Memory B cell (primary cell): ENCODE measurements at places on chromosomes 16 and 17.

DNA sequence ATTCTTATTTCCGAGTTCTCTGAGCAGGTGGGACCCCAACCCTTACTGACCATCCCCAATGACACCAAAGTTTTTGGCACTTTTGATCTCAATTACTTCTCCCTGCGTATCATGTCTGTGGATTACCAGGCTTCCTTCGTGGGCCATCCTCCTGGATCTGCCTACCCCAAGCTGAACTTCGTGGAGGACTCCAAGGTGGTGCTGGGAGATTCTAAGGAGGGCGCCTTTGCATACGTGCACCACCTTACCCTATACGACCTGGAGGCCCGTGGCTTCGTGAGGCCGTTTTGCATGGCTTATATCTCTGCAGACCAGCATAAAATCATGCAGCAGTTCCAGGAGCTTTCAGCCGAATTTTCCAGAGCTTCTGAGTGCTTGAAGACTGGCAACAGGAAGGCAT lies 868 bp downstream of the SMCR8 start:
- no peak for DNase-seq

DNA sequence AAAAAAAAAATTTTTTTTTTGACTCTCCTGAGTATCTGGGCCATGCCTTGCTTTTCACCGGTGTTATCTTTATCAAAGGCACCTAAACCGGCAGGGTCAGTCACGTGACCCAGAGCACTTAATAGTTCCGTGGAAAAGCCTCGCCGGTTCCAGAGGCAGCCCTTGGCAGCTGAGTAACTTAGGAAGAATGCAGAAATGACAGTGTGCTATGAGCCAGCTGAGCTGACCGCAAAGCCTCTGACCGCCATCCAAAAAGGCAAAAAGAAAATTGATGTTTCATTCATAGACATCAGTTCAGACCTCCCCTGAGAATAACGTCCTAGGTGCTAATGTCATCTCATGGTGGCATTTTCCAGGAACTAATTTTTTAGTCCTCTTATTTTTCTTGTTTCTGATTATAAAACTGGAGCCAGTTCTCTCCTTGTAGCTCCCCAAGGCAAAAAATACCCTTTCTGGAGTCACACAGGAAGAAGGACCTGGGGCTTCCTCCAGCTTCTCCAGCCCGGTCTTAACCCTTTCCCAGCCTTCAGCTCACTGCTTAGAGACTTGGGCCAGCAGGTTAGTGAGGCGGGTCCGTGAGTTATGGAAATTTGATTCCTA lies 122.6 kb downstream of the SOCS1 start:
- DNase-seq: no peak

DNA sequence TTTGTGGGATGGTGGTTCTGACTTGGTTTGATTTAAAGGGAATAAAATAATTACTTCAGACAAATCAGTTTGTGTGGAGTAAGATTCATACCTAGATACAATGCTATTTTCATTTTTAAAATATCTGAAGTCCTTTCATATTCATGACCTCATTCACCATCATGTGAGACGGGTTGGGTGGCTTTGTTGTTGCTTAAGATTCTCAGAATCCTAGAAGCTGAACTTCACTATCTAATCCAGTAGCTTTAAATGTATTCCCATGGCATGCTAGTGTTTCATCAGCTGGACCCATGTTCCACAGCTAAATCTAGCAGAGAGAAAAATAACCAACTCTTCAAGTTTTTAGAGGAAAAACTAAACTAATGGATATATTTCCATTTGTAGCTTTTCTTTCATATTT lies 2.7 kb upstream of the AMFR start:
- DNase-seq: no peak

DNA sequence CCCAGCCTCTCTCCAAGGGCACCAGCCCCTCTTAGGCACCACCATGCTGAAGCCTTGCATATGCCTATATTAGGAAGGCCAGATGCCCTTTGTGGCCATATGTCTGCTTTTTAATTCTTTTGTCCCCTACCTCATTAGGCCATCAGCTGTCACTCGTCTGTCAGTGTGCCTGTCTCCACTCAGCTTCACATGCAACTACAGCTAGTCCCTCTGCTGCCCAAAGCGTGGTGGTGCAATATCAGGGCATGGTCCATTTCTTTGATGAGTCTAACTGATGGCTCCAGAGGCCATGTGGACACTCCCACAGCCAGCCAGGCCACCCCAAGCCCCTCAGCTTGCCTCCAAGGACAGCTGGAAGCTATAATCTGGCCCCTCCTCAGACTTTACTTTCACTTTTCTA lies 36.3 kb downstream of the MYO18A start:
- DNase-seq: no peak

DNA sequence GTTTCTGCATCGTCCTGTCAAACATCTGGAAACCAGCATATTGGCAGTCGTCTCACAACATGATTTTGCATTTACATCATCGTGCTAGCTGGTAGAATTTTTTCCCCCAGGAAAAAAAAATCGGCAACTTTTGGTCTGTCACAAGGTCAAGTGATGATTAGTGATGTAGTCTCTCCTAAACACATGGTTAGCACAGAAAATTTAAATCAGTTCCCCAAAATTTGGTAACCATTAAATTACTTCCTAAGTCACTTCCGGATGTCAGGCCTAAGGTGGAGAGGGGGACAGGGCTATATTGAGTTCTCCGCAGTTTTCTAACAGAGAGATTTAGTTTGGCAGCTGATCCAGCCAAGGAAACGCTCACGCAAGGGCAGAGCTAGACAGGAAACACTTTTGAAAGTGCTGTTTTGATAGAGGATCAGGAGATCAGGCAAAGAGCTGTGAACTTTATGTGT lies 271.0 kb upstream of the TBX2 start:
- DNase-seq: no peak
